PC-3 (cell line): ENCODE measurements at places on chromosomes 6 and 20. TPM values are rescaled to one million over a fixed set of nuclear protein-coding genes. Genes with fewer than 3 reads are reported as not detected.

GRCh38 chr20:821046-821730 is 12.3 kb upstream of the FAM110A start:
- DNase-seq: no peak

DNA sequence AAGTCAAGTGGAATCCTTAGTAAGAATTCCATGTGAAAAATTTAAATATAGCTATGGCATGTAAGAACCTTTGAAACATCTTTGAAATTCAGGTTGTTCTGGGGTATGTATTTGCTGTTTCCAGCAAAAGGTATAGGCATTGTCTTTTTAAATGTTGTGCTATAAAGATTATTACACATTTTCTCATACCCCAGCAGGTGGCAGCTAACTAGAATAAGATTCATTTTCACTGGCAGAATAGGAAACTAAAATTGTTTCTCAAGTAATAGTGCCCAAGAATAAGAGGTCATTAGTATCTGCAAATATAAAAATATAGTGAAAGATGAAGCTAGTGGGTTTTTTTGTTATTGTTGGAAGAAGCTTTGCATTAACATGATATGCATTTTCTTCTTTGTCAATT is 1.8 kb downstream of the GRIK2 start:
- DNase-seq: peak; percentile 15

SLC32A1 gene
- not detected in 2 replicates for total RNA-seq

DNA sequence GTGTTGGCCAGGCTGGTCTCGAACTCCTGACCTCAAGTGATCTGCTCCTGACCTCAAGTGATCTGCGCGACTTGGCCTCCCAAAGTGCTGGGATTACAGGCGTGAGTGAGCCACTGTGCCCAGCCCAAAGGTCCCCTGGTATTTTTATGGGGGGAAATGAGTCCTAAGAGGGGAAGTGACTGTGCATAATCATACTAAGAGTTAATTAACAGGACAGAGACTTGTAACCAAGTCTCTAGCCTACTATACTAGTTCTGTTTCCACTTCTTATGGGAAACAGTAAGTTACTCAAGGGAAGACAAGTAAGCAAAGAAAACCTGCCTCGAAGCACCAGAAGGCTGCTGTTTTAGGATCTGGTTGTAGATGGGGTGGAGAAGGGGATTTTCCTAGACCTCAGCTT is 27.9 kb downstream of the TCF15 start:
- no peak for DNase-seq

- DNase-seq: no peak
These were observed 571 bp upstream of the PRPF6 start for GRCh38 chr20:63980317-63980805.

HUS1B gene
- 3.1 and 4.2 TPM in 2 replicates for total RNA-seq

DNA sequence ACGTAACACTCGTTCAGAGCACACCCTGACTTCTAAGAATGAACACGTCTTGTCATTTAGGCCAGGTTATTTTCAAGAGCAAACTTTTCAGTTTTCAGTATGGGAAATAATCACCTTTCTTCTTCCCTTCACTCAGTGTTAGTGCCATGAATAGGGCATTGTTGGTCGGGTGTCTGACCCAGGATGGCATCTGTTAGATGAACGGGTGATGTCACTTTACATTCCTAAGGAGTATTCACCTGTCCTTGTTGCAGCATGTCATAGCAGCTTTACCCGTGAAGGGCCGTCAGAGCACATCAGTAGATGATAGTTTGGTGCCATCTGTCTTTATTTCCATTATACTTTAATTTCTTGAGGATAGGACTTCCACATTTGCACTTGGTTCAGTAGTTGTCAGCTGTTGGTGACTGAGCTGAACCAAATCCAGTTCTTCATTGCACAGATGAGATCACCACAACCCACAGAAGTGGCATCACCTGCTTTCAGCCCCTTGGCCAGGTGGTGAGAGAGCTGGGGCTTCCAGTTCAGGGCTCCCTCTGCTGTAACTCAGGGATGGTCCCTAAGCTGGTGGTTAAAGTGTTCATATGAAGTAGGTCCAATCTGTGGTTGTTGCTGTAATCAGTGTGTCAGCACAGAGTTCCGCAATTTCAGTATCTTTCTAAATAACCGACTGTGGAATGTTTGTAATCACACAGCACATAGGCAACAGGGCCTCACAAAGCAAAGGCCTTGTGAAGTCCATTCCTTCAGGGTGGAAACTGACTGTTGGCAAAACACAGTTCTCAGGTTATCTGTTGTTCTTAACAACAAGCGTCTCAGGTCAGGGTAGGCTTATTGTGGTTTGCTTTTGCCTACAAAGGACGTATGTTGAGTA is 68.2 kb downstream of the FAM120B start:
- no peak for DNase-seq

GRCh38 chr6:156944412-156944811 is 167.2 kb downstream of the ARID1B start:
- DNase-seq: no peak

WDR27 gene
- total RNA-seq: 20.0 and 28.3 TPM in 2 replicates

- DNase-seq: no peak
These were observed 61.0 kb upstream of the NKAIN2 start for GRCh38 chr6:123742626-123743025.

- no peak for DNase-seq
These were observed 111.0 kb downstream of the NOL4L start for GRCh38 chr20:32474009-32474716.

DNA sequence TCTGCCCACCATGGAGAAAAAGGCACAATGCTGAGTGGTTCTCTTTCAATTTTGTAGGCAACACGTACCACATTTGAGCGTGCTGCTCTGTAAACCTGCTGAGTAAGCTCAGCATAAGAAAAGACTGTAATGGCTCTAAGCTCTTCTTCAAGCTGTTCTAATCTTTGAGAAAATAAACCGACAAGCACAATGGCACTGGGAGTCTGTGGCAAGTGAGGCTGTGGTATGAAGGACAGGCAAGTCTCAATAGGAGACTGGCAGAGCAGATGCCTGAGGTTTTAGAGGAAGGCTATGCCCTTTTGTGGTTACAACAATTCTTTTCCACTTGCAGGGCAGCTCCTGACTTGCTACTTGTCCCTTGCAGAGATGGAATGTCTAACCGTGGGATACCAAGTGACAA is 136.7 kb upstream of the EXOC2 start:
- no peak for DNase-seq

GRCh38 chr20:51463998-51464397 is 78.5 kb downstream of the NFATC2 start:
- no peak for DNase-seq

EYS gene
- 0.07 TPM in 1 of 2 replicates, not detected in the other for total RNA-seq

- DNase-seq: no peak
These were observed 33.7 kb upstream of the IRF4 start for GRCh38 chr6:357791-358341.

DNA sequence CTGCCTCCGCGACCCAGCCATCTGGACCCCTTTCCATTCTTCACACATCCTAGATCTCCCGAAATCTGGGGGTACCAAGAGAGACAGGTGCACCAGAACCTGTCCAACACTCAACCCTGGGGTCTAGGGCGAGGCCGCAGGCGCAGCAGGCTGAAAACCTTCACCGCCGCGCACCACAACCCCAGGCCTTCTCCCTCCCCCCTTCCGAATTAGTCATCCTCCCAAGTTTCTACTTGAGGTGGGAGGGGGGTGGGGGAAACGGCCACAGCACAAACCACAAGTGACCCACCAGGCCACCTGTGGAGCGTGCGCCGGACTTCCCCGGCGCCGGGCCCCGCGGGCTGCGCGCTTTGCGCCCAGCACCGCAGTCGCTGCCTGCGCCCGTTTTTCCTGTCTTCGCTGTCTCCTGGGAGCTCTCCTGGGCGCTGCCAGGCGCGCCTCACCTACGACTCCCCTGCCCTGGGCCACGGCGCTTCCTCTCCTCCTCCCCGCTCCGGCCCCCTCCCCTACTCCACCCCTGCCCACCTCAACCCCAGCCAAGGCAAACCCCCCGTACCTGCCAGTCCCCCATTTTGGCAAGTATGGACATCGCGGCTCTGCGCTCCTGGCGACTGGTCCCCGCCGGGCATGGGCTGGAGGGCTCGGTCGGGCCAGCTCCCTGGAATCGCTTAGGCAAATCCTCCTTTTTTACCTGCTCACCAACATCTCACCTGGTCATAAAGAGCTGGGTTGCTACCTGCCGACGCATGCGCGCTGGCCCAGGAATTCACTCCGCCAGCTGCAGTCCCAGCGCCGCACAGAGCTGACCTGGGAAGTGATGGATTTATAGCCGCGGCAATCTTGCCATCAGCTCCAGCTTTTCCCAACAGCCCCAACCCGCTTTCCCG is 4.2 kb upstream of the TFAP2A start:
- peak; percentile 86 for DNase-seq

DNA sequence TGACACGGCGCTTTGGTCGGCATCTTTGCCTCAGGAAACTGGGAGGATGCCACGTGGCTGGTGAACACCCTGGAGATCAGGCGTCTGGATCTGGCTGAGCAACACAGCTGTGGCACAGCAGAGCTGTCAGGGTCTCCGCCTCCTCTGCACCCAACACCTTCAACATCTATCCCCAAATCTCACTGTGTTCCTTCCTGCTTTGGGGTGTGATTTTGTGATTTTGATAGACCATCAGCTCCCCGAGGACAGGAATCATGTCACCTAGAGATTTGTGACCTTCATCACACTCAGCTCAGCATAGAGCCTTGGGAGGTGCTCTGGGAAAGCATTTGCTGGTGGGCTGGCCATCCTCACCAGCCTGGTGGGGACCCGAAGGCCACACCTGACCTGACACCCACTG is 203.7 kb upstream of the FOXQ1 start:
- no peak for DNase-seq

- DNase-seq: no peak
These were observed 1038.4 kb upstream of the FLRT3 start for GRCh38 chr20:15375836-15376235.

TRIM10 gene
- not detected in 2 replicates for total RNA-seq

FOXF2 gene
- total RNA-seq: not detected in 2 replicates

GRCh38 chr20:43911066-43911465 is 3.6 kb upstream of the TOX2 start:
- peak; percentile 62 for DNase-seq

GRCh38 chr6:127949251-127949650 is 48.4 kb upstream of the THEMIS start:
- DNase-seq: no peak

DNA sequence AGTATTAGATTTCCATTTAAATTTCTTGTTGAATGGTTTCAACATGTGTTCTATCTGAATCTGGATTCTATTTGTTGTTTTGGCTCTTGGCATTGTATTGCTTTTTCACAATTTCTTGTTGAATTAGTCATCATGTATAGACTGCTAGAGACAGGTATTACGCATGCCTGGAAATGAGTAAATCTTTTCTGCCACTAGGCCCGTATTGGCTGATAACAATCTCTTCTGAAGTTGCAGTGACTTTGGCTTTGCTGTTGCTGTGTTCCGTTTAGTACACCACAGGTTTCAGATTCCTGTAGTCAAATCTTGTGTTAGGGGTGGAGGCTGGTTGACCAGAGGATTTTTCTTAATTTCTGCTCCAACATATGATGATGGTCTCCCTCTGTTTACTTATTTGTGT is 1339.4 kb downstream of the GRIK2 start:
- peak; percentile 71 for DNase-seq

DNA sequence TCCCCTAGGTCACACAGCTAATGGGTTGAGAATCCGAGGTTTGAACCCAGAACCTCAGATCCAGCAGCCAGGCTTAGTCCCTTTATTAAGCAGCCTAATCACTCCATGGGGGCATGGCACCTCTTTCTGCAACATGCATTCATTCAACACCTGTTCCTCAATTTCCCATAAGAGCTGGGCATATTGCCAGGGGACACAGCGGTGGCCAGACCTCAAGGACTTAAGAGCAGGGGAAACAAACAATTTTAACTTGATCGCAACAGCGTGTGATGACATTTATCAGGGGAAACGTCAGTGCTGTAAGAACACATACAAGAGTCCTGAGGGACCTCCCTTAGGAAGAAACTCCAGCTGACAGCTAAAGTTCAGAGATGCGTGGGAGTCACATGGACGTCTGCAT is 267.4 kb upstream of the CDH4 start:
- no peak for DNase-seq

GRCh38 chr20:59084041-59084850 is 41.7 kb upstream of the PRELID3B start:
- DNase-seq: no peak

DNA sequence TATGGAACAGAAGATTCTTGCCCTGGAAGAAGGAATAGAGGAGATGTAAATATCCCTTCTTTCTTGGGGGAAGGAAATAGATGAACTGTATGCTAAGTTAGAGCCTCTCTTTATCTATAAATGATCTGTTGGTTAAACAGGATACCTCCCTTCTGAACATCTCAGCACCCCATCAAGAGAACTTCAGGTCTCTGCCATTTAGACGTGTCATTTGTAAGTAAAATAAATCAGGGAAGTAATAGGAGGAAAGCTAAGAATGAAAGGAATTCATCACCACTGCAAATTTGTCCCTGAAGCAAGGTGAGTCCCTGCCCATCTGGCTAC is 42.5 kb upstream of the TNFAIP3 start:
- DNase-seq: no peak

HLA-DMA gene
- total RNA-seq: 1.7 and 3.0 TPM in 2 replicates

TPMT gene
- total RNA-seq: 17.5 and 19.8 TPM in 2 replicates

- DNase-seq: peak; percentile 19
These were observed 21.1 kb upstream of the PKIB start for GRCh38 chr6:122589115-122589514.

DNA sequence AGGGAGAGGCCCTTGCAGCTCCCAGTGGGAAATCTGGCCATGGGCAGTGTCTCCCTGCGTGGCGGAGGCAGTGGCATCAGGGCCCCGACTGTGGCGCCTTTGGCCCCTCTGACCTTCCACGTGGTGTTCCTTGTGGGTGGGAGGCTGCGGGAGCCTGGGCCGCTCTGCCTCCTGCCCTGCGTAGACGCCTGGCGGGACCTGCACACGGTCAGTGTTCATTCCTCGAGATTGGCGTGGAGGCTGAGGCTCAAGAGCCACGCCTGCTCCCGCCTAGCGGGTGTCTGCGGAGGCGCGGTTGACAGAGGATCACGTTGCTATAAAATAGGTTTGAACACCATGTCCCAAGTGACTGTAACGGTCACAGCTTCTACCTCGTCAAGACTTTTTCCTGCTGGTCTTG is 14.0 kb downstream of the COL9A3 start:
- no peak for DNase-seq

DNA sequence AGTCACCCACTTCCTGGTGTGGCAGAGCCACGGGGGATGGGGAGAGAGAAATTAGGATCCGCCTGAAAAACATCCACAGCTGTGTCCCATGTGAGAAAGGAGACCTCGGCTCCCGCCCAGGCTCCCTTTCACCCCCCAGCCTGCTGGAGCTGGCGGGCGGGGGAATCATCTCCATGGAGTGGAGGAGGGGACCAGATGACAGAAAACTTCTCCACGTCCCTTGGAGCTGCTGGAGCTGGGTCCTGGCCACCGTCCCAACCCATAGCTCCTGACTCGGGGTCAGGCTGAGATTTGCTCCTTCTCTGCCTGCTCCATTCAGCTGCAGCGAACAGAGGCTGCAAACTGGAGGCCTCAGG is 113.8 kb downstream of the CEBPB start:
- DNase-seq: no peak
